ENCODE measurements at places on chromosomes 1 and 21. TPM values are rescaled to one million over a fixed set of nuclear protein-coding genes. Genes with fewer than 3 reads are reported as not detected.

The PLEKHN1 gene
- 0.27 TPM for polyA plus RNA-seq

The CHRNB2 gene
- 0.47 TPM for polyA plus RNA-seq

The PCSK9 gene
- polyA plus RNA-seq: 1.3 TPM

The BGLAP gene
- 1.5 TPM for polyA plus RNA-seq

The TPTE gene
- not detected for polyA plus RNA-seq

DNA sequence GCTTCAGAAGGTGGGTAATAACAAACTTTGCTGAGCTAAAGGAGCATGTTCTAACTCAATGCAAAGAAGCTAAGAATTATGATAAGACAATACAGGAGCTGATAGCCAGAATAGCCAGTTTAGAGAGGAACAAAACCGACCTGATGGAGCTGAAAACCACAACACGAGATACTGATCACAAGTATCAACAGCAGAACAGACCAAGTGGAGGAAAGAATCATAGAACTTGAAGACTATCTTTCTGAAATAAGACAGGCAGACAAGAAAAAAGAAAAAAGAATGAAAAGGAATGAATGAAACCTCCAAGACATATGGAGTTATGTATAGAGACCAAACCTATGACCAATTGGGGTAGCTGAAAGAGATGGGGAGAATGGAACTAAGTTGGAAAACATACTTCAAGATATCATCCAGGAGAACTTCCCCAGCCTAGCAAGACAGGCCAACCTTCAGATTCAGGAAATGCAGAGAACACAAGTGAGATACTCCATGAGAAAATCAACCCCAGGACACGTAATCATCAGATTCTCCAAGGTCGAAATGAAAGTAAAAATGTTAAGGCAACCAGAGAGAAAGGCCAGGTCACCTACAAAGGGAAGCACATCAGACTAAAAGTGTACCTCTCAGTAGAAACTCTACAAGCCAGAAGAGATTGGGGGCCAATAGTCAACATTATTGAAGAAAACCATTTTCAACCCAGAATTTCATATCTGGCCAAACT, 20.5 kb downstream of the CD84 start:
- no peak for DNase-seq

The LHX8 gene
- not detected for polyA plus RNA-seq

DNA sequence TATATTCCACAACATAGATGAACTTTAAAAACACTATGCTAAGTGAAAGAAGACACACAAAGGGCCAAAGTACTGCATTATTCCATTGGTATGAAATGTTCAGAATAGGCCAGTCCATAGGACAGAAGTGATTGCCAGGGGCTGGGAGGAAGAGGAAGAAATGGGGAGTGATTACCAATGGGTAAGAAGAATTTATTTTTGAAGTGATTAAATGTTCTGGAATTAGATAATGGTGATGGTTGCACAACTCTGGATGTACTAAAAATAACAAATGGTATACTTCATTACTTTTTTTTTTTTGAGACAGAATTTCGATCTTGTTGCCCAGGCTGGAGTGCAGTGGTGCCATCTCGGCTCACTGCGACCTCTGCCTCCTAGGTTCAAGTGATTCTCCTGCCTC, 61.7 kb downstream of the CHD5 start:
- DNase-seq: no peak

DNA sequence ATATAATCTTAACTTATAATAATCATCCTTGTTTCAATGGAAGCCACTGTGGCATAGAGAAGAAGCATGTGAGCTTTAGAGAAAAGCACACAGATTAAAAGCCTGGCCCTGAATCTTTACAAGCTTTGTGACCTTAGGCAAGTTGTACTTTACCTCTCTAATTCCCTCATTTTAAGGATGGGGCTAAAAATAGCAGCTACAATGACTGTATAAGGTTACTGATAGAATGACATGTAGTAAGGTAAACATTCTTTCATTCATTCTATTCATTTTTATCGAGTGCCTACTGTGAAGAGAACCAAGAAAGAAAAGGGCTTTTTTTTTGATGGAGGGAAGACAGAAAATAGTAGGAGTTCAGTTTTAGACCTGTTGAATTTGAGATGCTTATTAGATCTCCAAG, 25.6 kb downstream of the CDKN2C start:
- DNase-seq: no peak

GRCh38 chr1:36149973-36150295, 648 bp upstream of the TRAPPC3 start:
- DNase-seq: no peak

GRCh38 chr1:212760126-212760823, 31.3 kb downstream of the NSL1 start:
- DNase-seq: no peak

- DNase-seq: no peak
These were observed 18.5 kb downstream of the CCN1 start for GRCh38 chr1:85599076-85599491.

The LRRC53 gene
- 0.03 TPM for polyA plus RNA-seq

GRCh38 chr1:1203561-1204424, 2.6 kb downstream of the TNFRSF18 start:
- DNase-seq: no peak

GRCh38 chr1:205004351-205004750, 38.7 kb upstream of the CNTN2 start:
- no peak for DNase-seq

- DNase-seq: no peak
These were observed 19.8 kb downstream of the NPR1 start for GRCh38 chr1:153698020-153698922.
